ENCODE measurements at places on chromosomes 4 and X.

- no peak for DNase-seq
These were observed 180.2 kb upstream of the TET2 start for GRCh38 chr4:104966349-104967033.

DNA sequence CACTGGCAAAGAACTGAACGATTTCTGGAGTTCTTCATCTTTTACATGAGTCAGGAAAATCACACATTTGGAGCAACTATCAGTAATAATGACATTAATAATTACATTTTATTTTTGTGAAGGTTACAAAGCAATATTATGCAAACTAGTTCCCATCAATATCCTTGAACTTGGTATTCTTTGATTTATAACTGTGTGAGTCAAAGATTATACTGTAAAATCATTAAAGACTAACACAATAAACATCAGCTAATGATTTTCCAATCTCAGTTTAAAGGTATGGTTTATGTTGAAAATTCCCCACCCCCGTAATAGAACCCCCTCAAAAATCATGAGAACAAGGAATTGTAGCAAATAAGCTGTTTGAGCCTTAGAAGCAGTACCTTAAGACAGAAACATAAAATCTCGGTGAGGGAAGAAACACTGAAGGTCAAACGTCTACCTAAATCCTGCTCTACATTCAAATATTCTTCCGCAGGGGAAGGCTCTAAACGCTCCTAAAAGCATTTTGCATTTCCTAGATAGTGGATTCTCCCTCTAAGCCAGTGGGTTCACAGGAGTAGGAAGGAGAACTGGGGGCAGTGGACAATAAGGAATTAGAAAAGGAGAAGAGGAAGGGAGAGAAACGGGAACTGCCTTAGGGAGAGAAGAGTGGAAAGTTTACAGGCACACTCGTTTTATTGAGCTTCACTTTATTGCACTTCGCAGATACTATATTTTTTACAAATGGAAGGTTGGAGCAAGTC lies 22.3 kb upstream of the SH3D19 start:
- no peak for DNase-seq

- no peak for DNase-seq
These were observed 36.3 kb downstream of the OPHN1 start for GRCh38 chrX:68396953-68397352.

DNA sequence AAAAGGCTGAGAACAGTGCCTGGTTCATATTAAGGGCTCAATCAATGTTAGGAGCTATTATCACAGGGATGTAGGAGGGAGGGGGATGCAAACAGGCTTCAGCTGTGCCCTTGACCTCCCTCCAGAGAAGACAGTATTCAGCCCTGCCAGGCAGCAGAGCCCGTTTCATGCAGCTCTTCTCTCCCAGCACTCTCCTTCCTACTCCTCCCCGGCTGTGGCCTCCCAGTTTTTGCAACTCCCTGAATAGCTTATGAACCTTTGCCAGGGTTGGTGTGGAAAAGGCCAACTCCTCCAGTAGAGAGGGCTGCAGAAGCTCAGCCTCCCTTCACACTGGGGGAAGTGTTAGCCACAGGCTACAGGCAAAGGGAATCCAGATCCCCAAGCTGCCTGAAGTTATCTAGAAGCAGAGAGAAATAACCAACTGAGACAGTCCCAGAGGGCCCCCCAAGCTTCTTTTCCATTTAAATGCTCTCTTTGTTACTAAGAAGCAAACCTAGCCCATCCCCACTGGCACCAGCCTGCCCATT lies 31.7 kb upstream of the APLN start:
- DNase-seq: no peak

GRCh38 chrX:52585892-52586291 lies 68.8 kb downstream of the SSX7 start:
- DNase-seq: no peak

DNA sequence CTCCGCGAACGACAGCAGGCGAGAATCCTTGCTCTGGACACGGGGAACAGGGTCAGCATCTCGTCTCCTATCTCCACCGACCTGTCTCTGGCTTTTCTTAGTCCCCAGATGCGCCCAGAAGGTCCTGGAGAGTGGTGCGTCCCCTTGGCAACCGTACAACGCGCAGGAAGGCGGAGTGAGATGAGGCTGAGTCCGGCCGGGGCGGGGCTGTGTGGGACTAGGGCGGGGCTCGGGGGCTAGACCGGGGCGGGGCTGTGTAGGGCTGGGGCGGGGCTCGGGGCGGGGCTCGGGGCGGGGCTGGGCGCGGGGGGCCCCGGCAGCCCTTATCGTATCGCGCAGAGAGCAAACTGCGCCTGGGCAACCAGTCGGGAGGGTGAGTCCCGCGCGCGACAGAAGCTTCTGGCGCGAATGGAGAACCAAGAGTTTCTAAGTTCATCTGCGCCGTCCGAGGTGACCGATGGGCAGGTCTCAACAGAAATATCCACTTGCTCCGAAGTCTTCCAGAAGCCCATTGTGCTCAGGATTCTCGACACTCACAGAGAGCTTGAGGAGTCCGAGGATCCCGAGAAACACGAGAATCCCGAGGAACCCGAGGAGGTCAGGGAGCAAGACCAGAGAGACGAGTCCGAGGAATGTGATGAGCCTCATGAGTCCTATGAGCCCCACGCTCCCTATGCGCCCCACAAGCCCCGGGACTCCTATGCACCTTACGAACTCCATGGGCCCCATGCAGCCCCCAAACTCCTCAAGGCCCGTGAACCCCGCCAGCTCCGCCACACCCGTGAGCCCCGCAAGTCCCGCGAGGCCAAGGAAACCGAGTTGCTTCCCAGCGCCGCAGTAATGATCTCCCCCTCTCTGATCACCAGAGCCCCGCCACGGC lies 24.9 kb downstream of the ARL9 start:
- DNase-seq: peak; percentile 97

DNA sequence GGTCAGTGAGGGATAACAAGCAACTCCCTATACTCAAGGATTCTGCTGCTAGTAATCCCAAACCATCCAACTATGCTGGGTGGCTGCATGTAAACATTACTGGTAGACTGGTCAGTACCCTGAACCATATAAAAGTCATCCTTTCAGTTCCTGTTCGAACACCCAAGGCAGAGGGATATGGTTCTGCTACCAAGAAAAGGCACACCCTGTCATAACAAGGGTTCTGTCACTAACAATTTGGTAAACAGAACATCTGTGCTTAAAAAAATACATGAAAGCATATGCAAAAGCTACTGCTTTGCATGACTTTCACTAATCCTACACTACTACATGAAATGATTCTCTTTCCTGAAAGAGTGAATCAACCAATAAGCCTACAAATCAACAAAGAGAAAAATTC lies 76.8 kb upstream of the MCF2 start:
- DNase-seq: no peak

GRCh38 chrX:40107291-40108161 lies 9.8 kb upstream of the BCOR start:
- DNase-seq: no peak
